ENCODE measurements at places on chromosomes 4 and X.

GRCh38 chrX:100931218-100931924, 2.7 kb upstream of the XKRX start:
- no peak for DNase-seq

DNA sequence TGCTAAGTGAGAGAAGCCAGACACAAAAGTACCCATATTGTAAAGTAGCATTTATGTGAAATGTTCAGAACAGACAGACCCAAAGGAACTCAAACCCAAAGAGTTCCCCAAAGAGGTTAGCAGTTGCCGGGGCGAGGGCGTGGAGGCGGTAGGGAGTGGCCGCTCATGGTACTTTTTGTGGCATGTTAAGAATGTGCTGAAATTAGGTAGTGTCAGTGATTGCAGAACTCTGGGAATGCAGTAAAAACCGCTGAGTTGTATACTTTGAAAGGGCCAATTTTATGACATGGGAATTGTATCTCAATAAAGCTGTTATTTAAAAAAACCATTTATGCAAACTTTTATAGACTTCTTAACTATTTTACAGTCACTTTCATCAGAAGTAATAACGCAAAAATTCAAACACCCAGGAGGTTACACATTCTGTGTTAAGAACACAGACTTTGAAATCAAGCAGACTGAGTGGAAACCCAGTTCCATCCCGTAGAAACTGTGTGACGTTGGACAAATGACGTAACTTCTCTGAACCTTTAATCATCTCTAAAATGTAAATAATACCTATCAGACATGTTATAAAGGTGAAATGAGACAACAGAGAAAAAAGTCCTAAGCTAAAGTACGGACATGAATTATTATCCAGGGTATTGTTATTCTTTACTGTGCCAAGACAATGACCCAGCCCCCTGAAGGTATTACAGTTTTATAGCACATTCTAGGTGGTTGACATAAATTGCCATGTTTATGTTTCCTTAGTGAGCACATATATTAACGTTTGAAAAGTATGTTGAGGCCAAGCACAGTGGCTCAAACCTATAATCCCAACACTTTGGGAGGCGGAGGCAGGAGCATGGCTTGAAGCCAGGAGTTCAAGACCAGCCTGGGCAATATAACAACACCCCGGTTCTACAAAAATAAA, 19.7 kb downstream of the ZFP42 start:
- DNase-seq, result no peak

DNA sequence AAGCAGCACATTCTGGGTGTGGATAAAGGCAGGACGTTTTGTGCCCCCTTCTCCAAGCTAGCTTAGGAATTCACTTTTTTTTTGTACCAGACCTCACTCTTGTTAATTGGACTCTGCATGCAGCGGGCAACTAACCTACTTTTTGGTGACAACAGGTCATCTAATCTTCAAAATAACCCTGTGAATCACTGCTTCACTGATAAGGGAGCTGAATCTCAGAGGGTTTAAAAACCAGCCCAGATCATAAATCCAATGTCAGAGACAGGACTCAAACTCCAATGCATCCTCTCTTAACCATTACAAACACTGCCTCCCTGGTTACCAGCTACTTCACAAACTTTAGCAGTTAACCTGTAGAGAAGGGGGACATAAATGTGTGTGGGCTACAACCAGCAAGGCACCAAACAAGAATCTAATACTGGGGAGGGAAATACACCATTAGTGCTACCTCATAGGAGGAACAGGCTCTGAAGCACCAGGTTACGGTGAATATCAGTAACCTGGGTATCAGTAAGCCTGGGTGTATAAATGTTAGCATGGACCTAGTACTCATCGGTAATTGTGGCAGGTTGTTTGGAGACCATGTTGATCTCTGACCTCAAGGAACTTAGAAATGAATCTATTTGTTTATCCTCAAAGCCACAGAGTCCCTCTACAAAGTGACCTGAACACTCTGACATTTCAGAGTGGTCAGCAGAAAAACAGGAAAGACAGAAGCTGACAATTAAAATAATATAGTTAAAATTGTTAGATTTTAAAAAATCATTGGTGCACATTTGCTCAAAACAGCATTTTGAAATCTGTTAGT, 2.6 kb downstream of the TIFA start:
- DNase-seq, result no peak

- no peak for DNase-seq
Observed at GRCh38 chrX:133834771-133835170, 150.6 kb downstream of the GPC3 start.

DNA sequence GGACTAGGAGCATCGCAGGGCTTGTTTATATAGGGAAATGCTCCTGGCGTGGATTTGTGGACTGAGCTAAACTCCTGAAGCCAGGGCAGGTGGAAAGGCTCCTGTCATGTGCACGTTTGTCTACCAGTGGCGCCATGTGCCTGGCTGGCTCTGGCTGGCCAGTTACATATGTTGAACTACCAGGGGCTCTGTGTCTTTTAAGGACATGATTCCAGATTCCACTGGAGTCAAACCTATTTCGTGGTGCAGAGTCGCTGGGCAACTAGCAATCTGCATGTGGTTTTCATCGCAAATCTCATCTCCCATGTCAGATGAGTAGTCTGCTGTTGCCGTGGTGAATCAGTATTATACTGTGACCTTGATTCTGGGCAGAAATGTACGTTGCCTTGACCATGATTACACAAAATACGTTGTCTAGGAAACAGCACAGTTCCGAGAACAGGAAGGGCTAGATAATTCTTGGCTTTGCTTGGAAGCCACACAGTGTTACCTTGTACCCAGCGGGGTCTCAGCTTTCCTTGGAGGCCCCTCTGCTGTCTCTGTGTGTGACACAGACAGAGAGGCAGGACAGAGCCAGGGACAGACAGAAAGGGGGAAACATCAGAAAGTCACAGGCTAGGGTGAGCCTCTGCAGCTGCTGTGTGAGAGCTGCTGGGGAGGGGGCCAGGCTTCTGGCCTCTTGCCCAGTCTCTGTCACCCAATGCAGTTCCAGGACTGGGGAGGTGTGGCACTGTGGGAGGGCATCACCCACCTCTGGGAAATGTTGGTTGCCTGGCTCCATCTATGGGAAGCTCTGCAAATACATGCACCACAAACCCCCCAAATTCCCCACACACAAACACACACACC, 19.2 kb downstream of the PNMA6E start:
- DNase-seq, result peak; percentile 58

- no peak for DNase-seq
Observed at GRCh38 chrX:17842769-17843525, 18.2 kb downstream of the RAI2 start.

- DNase-seq, result no peak
Observed at GRCh38 chr4:181613200-181613599, 630.0 kb upstream of the TENM3 start.

GRCh38 chrX:119762718-119763117, 4.3 kb downstream of the SOWAHD start:
- no peak for DNase-seq

DNA sequence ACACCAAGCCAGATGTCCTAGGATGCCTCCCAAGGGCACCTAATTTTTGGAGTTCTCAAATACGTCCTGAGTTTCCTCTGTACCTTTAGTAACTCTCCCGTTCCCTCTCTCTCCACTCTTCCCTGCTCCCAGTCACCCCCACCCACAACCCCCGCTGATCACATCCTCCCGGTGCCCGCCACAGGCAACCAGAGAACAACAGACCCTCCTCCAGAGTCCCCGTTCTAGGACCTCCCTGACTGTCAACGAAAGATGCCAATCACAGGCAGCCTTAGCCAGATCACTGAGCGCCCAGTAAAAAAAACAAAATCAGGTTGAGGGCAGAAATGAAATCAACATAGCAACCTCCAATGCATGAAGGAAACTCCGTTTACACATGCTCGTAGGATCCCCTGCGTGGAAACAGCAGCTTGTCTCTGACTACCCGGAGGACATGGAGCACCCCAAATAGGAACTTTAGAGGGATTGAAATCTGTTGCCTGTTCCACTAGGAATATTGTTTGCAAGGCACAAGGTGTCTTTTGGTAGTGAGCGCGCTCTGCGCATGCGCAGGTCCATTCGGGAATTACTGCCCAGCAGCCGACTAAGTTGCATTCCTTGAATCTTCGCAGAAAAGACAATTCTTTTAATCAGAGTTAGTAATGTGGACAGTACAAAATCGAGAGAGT, at the start of gene GABRB1:
TSS of gene GABRB1 (plus strand) at position 557 of the 668 bp plus-strand sequence.
- DNase-seq, result peak; percentile 66

- DNase-seq, result no peak
Observed at GRCh38 chrX:20217271-20217670, 49.4 kb downstream of the RPS6KA3 start.

GRCh38 chr4:188138227-188138626, 1.0 kb upstream of the TRIML1 start:
- DNase-seq, result no peak

- no peak for DNase-seq
Observed at GRCh38 chrX:84064164-84064563, 123.8 kb downstream of the RPS6KA6 start.

GRCh38 chr4:1154523-1155182, 17.7 kb downstream of the SPON2 start:
- no peak for DNase-seq

DNA sequence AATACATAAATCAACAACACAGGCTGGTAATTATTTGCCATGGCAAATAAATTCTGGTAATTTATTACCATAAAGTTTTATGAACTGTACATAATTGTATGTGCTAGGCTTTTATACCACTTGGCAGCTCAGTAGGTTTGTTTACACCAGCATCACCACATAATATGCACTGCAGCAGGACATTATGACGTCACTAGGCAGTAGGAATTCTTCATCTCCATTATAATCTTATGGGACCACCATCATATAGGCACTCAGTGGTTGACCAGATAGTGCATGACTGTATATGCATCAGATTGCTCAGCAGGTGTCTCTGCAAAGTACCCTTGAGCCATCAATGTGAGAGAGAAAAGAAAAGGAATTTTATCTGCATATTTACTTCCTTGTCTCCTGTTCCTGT, 295.4 kb downstream of the CFAP47 start:
- no peak for DNase-seq

DNA sequence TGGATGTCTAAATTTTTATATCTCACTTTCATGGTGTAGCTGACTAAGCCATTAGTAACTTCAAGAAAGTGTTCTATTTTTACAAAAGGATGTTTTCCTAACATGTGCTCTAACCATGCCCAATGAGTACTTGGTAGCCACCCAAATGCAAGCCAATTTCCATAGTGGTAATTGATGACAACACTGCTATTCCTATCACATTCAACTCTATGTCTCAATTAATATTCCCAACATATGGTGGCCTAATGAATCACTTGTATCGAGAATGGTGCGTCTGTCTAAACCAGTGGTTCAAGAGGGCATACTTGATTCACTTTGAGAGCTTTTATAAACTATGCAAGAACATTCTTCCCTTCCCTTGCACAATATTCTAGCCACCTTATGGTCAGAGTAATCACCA, 112.9 kb upstream of the GPRIN3 start:
- no peak for DNase-seq

GRCh38 chr4:158521484-158522088, at the start of gene RXFP1:
Gene RXFP1 (plus strand): TSS chr4:158521882. CDS start chr4:158521977, 95 bp downstream.
- no peak for DNase-seq

DNA sequence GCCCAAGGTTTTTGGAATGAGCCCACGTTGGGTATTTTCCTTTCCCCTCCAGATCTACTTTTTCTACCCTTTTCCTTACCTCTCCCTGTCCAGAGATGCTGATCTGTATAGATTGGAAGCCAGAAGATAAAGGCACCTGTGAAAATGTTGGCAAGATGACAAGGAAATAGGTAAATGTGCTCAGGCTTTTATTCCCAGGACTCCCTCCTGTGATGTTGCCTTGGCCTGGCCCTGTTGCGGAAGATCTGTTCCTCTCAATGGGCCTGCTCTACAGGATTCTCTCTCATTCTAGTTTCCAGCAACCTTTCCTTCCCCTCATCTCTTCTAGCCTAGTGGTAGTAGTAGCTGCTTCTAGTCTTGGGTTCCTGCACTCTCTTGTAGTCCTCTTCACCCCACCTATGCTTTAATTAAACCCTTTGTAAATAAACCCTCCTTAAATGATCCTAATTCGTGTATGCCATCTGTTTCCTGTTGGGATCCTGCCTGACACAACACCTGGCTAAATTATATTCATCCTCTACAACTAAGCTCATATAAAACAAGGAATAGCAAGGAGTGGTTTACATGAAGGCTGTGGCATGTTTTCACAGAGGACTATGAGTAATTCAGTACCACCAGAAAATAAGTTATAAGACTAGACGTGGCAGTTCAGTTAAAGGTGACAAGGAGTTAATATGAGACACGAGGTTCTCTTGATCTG, 95.7 kb upstream of the MAOA start:
- no peak for DNase-seq

GRCh38 chrX:47467106-47467505, 15.9 kb downstream of the ZNF41 start:
- DNase-seq, result no peak

DNA sequence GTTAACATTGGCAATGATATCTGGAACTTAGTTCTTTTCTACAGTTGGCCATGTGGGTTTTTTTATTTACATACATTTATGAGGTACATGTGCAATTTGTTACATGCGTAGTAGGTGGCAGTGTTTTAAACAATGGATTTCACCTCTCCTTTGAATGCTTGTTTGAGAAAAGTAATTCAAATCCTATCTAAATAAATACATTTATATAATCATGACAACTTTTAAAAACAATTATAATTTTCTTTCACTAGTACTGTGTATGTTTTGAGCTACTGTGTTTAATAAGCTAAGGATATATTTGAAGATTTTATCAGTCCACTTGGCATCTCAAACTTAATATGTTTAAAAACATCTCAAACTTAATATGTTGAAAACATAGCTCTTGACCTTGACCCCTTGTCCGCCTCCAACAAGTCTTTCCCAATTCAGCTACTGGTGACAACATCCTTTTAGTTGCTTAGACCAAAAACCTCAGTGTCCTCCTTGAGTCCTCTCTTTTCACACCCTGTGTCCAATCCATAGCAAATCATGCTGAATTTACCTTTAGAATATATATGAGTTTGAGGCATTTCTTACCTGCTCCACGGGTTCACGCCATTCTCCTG, 14.5 kb downstream of the GUCY1B1 start:
- no peak for DNase-seq

DNA sequence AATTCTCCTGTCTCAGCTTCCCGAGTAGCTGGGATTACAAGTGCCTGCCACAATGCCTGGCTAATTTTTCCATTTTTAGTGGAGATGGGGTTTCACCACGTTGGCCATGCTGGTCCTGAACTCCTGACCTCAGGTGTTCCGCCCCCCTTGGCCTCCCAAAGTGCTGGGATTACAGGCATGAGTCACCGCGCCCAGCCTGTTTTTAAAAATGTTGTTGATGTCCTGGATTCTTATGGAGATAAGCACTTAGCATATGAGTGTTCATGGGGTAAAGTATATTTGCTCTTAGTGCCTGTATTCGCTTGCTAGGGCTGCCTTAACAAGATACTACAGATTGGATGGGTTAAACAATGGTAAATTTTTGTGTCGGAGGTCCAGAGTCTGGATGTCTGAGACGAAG, 91.7 kb downstream of the CEP44 start:
- DNase-seq, result no peak

GRCh38 chr4:86720508-86721068, 126.5 kb downstream of the PTPN13 start:
- no peak for DNase-seq

DNA sequence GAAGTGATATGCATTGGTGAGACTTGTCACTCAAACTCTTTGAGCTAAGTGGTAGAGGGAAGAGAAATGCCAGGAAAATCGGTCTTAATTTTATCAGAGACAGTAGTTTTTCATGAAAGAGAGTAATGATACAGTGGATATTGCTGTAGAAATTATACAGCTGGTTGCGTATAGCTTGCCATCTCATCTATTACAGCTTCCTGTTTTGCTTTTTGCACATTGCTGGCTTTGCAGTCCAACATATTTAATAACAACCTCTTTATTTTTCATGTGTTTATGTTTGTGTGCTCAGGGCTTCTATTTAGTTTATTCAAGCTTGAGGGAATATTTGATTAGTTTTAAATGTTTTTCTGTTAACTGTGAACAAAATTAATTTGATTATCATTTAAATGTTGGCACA, 11.5 kb downstream of the SMAD1 start:
- DNase-seq, result no peak
